ENCODE measurements at places on chromosomes 7 and 10.

- no peak for DNase-seq
Measured at GRCh38 chr10:7952266-7952665, 102.2 kb upstream of the GATA3 start.

DNA sequence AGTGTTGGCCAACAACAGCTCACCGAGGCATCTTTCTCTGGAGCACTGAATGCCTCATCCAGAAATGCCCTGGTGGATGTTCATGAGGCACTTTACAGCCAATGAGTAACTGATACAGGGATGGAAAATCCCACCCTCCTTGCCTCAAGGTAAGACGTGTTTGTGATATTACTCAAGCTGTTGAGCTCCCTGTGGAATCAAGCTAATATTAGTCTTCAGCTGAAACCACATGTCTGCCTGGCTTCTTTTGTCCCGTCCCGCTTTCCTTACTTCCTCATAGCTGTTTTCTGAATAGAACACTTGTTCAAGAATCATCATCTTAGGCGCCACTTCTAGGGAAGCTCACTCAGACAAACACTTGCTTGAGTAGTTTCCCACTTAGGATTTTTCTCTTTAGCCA is 422.4 kb downstream of the INHBA start:
- no peak for DNase-seq

- DNase-seq, result no peak
Measured at GRCh38 chr7:132526111-132526740, 50.0 kb downstream of the PLXNA4 start.

DNA sequence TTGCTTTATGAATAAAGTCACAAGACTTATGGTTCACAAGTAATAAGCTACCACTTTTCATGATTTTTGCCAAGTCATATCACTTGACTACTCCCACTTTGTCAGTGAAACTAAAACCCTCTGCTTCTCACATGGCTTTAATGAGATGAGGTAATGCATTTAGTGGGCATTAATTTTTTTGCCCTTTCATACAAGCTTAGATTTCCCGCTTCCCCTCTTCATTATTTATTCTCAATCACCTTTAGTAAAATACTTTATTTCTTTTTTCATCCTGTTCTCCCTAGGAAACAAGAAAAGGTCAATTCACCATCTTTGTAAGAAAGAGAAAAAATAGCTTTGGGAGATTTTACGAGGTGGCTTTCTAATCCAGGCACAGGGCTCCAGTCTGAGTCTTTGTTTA is 109.6 kb upstream of the STARD3NL start:
- no peak for DNase-seq

GRCh38 chr10:63069318-63069717 is 63.8 kb upstream of the NRBF2 start:
- DNase-seq, result no peak

DNA sequence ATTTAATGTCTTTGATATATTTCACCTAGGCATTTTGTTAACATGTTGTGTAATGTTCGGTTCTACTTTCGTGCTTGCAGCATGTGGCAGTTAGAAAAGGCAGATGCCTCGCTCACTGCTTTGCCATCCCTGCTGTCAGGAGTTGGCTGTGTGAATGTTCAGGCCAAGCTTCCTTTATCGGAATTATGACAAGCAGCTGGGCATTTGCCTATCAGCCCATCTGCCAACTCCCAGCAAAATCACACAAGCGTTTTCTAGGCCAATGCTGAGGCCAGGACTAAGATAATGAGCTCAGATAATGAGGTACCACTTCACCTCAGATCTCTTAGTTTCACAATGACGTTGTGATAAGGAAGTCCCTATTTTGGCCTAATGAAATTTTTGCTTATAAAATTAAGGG is 212.7 kb upstream of the FAM3C start:
- no peak for DNase-seq

DNA sequence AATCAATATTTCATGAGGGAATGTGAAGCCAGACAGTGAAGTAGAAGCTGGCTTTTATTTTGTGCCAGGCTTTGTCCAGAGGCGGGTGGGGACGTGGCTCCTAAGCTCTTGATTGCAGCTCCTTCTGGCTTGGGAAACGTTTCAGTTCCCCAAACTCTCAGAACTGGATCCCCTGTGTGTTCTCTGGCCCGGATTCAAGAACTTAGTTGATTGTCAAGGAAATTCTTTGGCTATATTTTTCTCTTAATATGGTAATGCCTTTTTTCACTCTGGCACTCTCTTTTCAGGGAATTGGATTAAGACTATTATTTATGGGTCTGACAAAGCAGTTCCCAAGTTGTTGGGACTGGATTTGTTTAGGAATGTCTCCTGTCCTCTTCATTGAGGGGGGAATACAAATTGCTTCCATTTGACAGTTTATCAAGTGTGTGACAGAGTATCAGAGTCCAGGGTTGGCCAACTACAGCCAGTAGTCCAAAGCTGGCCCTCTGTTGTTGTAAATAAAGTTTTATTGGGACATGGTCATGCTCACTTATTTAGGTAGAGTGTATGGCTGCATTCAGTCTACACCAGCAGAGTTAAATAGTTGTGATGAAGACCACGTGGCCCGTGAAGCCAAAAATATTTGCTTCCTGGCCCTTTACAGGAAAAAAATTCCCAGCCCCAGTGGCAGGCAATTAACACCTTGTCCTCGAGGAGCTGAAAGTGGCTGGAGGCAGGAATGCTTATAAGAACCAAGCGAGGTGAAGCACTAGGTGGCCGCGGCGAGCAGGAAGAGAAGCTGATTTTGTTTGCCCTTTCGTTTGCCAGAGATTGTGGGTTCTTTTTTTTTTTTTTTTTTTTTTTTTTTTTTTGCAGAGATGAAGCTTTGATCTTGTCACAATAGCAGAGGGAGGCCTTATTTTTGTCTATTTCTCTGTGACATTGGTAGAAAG is 34.3 kb downstream of the HTRA1 start:
- no peak for DNase-seq

DNA sequence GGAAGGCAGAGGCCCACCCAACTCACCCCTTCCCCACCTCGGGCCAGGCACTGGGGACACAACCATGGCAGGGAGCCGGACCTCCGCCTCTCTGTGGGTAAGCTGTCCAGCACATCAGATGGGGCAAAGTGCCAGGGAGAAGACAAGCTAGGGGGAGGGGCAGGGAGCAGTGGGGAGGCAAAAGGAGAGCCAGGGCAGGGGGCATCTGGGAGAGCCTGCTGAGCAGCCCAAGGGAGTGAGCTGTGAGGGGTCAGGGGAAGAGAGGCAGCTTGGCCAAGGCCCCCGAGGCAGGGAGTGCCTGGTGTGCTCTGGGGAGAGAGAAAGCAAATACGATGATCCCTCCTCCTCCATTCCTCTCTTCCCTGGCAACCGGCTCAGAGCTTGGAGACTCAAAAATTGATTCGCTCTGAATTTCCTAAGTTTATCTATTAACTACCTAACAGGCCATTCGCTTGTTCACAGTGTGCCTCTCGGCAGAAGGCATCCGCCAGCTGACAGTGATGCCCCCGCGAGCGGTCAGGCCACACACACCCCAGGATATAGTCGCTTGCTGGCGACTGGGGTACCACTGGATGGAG is 4.5 kb downstream of the CAMK2B start:
- DNase-seq, result no peak

GRCh38 chr7:116363637-116364432 is 135.7 kb upstream of the CAV2 start:
- no peak for DNase-seq
